Activated CD8-positive, alpha-beta memory T cell treated with anti-CD3 and anti-CD28 coated beads for 4 hours (primary cell): ENCODE measurements at places on chromosomes 7 and 10.
A peak's percentile ranks its signal among the peaks of the same experiment; 100 is the strongest.

GRCh38 chr7:138449580-138449979 is 10.5 kb upstream of the TRIM24 start:
- DNase-seq, result peak; percentile 5

- no peak for DNase-seq
These were observed 60.6 kb downstream of the C1GALT1 start for GRCh38 chr7:7242899-7243298.

DNA sequence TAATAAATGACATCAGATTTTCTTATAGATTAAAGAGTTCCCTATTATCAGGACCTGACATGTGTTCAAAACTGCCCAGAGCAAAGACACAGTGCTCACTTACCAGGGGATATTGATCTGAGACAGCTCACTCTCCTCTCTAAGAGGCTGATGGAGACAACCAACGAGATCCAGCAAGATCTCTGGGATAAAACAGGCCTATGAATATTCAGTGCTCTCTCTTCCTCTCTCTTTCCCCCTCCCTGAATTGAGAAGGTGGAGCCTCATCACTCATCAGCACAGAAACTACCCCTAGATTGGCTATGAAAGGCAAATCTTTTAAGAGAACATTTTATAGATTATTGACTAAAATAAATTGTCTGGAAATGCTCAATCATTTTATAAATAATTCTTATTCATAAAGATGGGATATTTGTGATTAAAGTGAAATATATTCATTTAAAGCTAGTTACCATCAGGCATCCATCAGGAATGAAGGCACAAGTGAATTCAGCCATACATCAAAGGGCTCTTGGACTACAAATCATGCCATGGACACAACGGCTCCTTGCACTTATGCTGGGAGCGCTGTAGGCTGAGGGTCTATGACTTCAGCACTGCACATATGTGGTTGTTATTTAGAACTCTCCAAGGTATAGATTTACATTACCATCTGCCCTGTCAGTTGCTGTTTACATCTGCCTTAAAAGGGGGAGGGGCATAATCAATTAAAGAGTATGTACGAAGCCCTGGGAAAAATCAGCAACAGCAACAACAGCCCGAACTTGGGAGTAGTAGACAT is 3.4 kb upstream of the PPP1R17 start:
- DNase-seq, result no peak

GRCh38 chr7:39845006-39845405 is 105.0 kb upstream of the CDK13 start:
- no peak for DNase-seq

- DNase-seq, result no peak
These were observed 201.9 kb downstream of the MYOF start for GRCh38 chr10:93280121-93280698.

DNA sequence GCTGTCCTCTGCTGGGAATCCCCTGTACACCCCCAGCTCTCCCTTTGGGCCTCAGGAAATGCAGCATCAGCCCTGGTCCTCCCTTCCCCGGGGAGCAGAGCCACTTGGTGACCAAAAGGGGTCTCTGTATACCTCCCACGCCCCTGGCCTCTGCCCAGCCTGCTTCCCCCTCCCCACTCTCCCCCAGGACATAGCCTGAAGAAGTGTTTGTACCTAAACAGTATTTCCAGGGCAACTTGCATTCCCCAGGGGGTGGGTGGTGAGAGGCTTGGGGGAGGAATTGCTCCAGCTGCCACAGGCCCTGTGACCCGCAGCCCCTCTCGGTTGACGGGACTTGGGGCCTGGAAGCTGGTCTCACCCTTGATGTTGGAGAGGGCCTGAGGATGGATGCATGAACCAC is 39.3 kb downstream of the TMEM270 start:
- no peak for DNase-seq

DNA sequence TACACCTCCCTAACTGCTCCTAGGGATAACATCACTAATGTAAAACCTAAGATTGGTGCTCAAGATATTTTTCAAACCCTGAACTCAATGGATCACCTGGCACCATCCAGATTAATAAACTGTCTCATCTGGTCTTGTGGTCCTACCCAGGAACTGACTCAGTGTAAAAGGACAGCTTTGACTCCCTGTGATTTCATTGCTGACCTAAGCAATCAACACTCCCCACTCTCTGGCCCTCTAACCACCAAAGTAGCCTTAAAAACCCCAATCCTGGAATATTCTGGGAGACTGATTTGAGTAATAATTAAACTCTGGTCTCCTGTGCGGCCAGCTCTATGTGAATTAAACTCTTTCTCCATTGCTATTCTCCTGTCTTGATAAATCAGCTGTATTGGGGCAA is 6.2 kb upstream of the USP54 start:
- no peak for DNase-seq

GRCh38 chr10:99548041-99548530 is 15.3 kb downstream of the NKX2-3 start:
- DNase-seq, result no peak

DNA sequence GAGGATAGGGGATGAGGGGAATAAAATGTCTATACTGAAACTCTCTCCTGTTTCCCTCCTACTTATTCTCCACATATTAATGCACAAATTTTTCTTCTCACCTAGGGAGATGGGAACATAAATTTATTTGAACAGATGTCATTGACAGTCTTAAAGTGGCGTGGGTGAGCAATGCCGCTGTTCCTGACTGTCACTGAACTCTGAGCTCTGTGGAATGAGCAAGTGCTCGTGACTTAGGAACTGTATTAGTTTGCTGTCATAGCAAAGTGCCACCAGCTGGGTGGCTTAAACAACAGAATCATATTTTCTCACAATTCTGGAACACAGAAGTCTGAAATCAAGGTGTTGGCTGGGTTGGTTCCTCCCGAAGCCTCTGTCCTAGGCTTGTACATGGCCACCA is 29.1 kb downstream of the INPP5F start:
- DNase-seq, result no peak
